ENCODE measurements at places on chromosomes 3 and 15. TPM values are rescaled to one million over a fixed set of nuclear protein-coding genes. Genes with fewer than 3 reads are reported as not detected.

DNAH12 gene
- 0.38 TPM for total RNA-seq

DOCK3 gene
- total RNA-seq, result 0.54 TPM

LRRC31 gene
- total RNA-seq, result 0.76 TPM

TM4SF18 gene
- 19.7 TPM for total RNA-seq

ACTRT3 gene
- 2.9 TPM for total RNA-seq

DNA sequence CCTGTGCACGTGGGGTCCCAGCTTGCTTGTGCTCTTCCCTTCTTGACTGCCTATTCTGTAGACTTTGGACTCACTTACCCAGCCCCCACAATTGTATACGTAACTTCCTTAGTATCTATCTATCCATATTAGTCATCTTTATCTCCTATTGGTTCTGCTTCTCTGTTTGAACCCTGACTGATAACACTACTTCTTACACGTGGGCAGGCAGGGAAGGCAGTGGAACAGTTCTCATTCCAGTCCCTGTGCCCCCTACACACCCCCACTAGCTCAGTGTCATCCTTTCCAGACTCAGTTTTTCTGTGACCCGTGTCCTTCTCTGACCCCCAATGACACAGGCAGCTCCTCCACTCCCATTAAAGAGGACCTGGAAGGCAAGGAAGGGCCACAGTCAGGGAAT lies 74.2 kb upstream of the FBN1 start:
- H3K4me1 ChIP-seq, result no peaks in the 10 kb centered on the region
- no peaks in the 10 kb centered on the region for H3K36me3 ChIP-seq
- H3K27me3 ChIP-seq, result no peaks in the 10 kb centered on the region
- H3K27ac ChIP-seq, result no peak overlapping the region
- no peak overlapping the region for H3K4me3 ChIP-seq

GRCh38 chr15:41872166-41872747 lies 21.6 kb downstream of the SPTBN5 start:
- no peaks in the 10 kb centered on the region for H3K27me3 ChIP-seq
- H3K27ac ChIP-seq, result no peak overlapping the region
- DNase-seq, result no peak
- no peaks in the 10 kb centered on the region for H3K36me3 ChIP-seq
- H3K4me1 ChIP-seq, result no peaks in the 10 kb centered on the region
- H3K4me3 ChIP-seq, result no peak overlapping the region

- H3K4me1 ChIP-seq, result no peaks in the 10 kb centered on the region
- no peak overlapping the region for H3K4me3 ChIP-seq
- no peak overlapping the region for H3K27ac ChIP-seq
These were observed 764.5 kb downstream of the TUSC7 start for GRCh38 chr3:117473981-117474538.

- no peak for DNase-seq
- H3K4me3 ChIP-seq, result no peak overlapping the region
- no peaks in the 10 kb centered on the region for H3K36me3 ChIP-seq
- no peaks in the 10 kb centered on the region for H3K27me3 ChIP-seq
- H3K4me1 ChIP-seq, result no peaks in the 10 kb centered on the region
These were observed 19.0 kb upstream of the HTR3E start for GRCh38 chr3:184077881-184078280.

DNA sequence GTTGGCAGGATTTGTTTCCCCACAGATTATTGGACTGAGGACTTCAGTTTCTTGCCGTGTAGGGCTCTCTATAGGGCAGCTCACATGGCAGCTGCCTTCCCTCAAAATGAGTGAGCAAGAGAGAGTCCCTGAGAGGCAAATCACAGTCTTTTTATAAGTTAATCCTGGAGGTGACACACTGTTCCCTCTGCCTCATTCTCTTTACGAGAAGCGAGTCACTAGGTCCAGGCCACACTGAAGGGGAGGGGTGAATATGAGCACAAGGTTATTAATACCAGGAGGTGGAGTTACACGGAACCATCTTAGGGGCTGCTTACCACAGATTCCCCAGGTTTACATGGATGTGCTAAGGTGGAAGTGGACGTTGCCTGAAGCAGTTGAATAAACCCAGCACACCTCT lies 77.0 kb downstream of the LPP start:
- no peaks in the 10 kb centered on the region for H3K36me3 ChIP-seq
- no peak for DNase-seq

GRCh38 chr3:197260491-197261163 lies 37.8 kb downstream of the DLG1 start:
- H3K4me1 ChIP-seq, result no peaks in the 10 kb centered on the region
- DNase-seq, result no peak
- no peak overlapping the region for H3K27ac ChIP-seq
- no peaks in the 10 kb centered on the region for H3K36me3 ChIP-seq
- no peak overlapping the region for H3K4me3 ChIP-seq

All from kidney (tissue), 22 donors.